GM12865 (cell line): ENCODE measurements at places on chromosomes 5 and 9.

DNA sequence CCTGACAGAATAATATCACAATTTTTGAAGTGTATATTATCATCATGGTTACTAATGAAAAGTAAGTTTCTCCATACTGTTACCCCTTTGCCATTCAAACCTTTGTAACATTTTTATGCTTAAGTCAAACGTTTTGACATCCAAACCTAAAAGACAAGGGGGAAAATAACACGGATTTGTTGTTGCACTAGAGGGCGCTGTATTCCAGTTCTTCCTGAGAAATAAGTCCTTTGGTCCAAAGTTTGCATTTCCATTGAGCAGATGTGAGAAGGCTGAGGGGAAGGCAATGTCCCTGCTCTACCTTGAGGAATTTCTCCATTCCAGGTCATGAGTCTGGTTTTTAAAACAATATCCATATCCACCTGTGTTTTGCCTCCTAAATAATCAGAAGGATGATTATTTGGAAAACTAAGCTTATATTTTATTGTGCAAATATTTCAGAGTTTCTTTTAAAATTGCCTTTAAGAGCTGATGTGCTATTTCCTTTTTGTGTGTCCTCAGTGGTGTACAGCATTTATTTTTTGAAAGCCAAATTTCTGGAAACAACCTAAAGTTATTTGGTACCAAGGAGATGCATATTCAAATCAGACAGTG, 9.7 kb downstream of the LECT2 start:
- DNase-seq = peak; percentile 77

DNA sequence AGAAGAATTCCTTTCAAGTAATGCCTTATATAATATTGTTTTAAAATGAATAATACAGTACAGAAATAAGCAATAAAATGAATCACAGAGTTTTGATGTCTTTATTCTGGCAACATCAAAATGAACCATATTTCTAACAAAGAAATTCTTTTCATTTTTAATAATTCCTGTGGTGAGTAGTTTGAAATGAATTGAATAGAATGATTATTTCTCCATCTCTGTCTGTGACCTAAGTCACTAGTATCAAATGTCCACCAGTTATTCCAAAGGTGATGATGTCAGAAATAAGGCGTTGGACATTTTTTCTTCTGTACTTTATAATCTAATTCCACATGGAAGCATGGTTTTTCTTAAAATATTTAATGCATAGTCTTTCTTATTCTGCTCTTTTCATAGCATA, 106.2 kb downstream of the ADAMTSL1 start:
- no peak for DNase-seq

DNA sequence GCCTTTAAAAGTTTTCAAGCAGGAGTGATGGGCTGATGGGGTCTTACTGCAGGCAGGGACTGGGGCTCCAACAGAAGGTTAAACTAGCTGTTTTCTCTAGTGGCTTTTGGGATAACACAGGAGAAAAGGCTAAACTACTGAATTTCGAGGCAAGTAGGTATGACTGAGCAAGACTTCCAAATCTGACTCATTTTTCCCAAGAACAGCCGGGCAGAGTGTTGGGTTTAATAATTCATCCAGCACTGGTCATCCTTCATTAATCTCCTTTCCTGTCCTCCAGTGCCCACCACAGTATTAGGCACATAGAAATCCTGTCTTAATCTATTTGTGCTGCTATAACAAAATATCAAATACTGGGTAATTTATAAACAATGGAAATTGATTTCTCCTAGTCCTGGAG, 20.5 kb downstream of the MSX2 start:
- DNase-seq = no peak

DNA sequence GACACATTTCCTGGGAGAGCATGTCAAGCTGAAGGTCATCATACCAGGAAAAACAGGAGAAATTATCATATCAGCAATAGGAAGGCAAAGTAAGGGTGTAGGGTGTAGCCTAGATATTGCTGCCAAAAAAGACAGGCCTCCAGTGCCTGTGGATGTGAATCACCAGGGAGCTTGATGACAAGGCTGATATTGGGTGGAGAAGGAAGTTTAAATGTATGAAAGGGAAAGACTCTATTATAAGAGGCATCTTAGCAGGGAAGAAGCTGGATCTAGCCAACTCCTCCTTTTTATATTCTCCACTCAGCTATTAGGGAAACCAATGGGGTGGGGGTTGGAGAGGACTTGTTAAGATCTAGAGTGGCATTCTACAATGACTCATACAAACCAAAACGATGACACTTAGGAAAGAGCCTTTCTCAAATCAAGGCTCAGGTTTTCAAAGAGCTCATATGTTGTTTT, 13.4 kb upstream of the TXNDC8 start:
- DNase-seq = no peak

GRCh38 chr5:164832516-164832915, 1327.1 kb downstream of the MAT2B start:
- DNase-seq = no peak

GRCh38 chr5:125244531-125244930, 498.1 kb upstream of the ZNF608 start:
- DNase-seq = no peak

DNA sequence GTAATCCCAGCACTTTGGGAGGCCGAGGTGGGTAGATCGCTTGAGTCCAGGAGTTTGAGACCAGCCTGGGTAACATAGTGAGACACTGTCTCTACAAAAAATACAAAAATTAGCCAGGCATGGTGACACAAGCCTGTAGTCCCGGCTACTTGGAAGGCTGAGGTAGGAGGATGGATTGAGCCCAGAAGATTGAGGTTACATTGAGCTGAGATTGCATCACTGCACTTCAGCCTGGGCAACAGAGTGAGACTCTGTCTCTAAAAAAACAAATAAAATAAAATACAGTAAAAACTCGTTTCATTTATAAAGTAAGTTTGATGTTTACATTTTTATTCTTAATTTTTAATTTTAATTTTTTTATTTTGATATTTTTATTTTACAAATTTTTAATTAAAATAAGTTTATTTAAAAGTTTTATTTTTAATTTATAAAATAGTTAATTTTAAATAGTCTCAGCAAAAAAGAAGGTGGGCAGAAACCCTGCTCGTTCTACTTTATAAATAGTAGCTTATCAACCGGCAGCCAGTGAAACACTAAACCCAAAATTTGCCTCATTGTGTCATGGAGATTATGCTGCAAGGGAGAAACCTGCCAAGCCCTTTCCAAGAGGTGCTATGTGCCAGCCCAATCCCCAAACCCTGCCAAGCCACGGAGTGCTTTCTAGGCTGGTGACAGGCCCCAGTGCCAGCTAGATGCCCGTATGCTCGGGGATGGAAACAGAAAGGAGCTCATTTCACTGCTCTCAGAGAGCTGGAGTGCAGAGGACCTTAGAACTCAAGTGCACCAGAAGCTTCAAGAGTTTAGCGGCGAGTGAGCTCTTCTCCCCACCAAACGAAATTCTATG, 38.9 kb downstream of the SERINC5 start:
- no peak for DNase-seq

GRCh38 chr5:102753889-102754766, 977 bp upstream of the PAM start:
- peak; percentile 29 for DNase-seq

GRCh38 chr5:83857341-83857740, 136.7 kb upstream of the HAPLN1 start:
- no peak for DNase-seq

- no peak for DNase-seq
Observed at GRCh38 chr5:89480406-89481007, 597.5 kb upstream of the MEF2C start.

DNA sequence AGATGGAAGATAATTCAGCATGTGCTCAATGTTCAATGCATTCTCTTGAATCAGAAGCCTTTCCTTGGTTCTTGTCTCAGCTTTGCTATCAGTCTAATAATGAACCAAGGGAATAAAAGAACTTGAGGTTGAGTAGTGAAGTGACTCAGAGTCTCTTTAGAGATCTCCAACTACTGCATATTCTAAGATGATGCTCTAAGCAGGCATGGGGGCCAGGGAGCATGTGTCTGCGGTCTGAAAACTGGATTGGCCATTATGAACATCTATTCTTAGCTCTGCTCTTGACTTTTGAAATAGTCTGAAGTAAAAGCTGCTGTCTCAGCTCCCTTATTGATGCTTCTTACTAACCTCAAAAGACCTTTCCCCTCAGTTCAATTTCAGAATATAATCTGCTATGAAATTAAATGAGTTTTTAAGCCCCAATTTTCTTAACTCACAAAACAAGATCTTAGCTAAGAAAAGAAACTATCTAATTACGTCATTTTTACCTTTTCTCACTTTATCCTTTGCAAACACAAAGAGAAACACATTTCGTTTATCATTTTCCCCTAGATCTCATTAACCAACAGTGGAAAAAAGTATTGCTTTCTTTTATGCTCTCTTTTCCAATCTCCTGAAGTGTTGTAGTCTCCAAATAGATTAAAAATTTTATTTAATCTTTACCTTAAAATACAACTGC, 44.8 kb downstream of the PLCXD3 start:
- DNase-seq = no peak

- DNase-seq = no peak
Observed at GRCh38 chr5:139204196-139204595, 6.0 kb upstream of the SIL1 start.

DNA sequence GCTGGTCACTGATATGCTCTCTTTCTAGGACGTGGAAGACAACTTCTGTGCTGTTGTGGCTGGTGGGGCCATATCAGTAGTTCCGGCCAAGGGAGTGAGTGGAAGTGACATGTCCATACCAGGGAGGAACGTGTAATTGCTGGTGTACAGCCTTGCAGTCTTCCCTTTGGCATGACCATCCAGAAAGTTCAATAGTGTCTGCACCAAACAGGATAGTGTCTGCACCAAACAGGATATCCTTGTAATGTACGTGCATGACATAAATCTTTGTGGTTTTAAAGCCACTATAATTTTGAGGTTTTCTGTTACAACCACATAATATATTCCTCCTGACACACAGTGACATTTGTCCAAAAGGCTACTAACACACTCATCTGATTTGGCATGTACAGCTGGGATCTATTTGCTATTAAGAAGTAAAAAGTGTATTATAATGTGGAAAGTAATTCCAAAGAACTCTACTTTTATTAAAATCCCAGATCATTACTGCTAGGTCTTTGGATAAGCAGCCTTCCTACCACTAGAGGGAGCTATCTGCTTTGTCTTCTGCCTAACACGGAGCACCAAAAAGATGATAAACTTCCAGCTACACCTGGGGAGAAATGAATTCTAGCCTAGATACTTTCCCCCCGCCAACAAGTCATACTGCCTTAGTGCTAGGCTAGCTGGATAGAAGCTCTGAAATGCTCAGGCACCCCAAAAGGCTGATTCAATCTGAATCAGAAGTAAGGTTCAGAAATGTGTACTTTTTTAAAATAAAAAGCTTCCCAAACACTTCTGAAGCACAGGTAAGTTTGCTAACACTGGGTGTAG, 52.7 kb downstream of the RNF145 start:
- DNase-seq = peak; percentile 79

DNA sequence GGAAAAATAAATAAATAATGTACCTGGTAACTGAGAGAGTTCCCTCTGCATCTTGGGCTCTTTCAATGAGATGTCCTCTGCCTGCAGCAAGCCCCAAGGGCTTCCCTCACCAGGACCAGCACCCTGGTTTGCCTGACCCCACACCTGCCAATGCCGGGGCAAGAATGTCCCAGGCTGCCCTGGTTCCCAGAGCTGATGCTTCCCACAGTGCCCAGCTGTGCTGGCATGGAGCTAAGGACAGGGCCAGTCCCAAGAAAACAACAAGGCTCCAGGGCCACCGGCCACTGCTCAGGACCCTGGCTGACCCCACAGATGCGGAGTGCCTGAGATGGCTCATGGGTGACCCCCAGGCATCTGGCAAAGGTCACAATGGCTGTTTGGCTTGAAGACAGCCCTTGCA, 123.5 kb downstream of the KCNIP1 start:
- no peak for DNase-seq

GRCh38 chr9:107394264-107394663, 95.3 kb downstream of the KLF4 start:
- no peak for DNase-seq

GRCh38 chr5:68007451-68007850, 208.1 kb upstream of the PIK3R1 start:
- DNase-seq = no peak

DNA sequence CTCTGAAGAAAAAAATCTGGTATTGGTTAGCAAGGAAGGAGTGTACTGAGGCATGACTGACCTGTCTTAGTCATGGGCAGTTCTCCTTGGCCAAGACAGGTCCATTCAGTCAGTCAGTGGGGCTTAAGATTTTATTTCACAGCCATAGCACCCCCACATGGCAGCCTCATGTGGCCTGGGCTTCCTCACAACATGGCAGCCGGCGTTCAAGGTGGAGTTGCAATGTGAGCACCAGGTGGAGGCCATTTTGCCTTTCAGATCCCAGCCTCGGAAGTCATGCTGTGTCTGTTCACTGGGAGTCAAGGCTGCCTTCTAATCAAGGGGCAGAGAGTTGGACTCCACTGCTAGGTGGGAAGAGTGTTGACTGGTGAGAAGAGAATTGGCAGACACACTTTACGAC, 10.3 kb upstream of the CARD19 start:
- DNase-seq = no peak

GRCh38 chr9:84519413-84519812, 150.1 kb upstream of the NTRK2 start:
- DNase-seq = no peak

GRCh38 chr9:90147426-90147825, 495.2 kb downstream of the DIRAS2 start:
- DNase-seq = no peak

GRCh38 chr5:148910686-148911361, 84.4 kb downstream of the ADRB2 start:
- no peak for DNase-seq

DNA sequence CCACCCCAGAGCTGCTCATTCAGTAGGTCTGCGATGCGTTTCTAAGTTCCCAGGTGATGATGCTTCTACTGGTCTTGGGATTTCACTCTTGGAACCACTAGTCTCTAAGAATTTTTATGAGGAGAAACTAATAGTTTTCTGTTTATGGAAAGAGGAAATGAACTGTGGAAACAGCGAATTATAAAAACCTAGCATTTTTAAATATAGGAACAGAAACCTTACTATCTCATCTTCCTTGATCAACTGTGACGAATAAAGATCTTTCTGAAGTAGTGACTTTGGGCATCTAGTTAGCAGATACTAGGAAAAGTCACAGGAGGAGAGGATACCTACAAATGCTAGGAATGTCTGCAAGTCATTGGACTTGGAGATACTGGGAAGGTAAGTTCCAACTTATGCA, 376.8 kb upstream of the RFX3 start:
- DNase-seq = no peak

- no peak for DNase-seq
Observed at GRCh38 chr9:126499911-126500599, 113.7 kb upstream of the LMX1B start.

GRCh38 chr5:5487585-5488360, 65.3 kb downstream of the ICE1 start:
- DNase-seq = no peak

GRCh38 chr5:97044052-97044451, 98.4 kb downstream of the LIX1 start:
- DNase-seq = peak; percentile 18

- peak; percentile 4 for DNase-seq
Observed at GRCh38 chr5:117318528-117318927, 743.9 kb upstream of the SEMA6A start.
